CD4-positive, alpha-beta T cell treated with Interleukin-12 subunit alpha and Interleukin-12 subunit beta, for 1 hour (primary cell): ENCODE measurements at places on chromosomes 11 and 22.
A peak's percentile ranks its signal among the peaks of the same experiment; 100 is the strongest.

GRCh38 chr11:134476435-134477021, 64.5 kb upstream of the B3GAT1 start:
- DNase-seq: no peak

DNA sequence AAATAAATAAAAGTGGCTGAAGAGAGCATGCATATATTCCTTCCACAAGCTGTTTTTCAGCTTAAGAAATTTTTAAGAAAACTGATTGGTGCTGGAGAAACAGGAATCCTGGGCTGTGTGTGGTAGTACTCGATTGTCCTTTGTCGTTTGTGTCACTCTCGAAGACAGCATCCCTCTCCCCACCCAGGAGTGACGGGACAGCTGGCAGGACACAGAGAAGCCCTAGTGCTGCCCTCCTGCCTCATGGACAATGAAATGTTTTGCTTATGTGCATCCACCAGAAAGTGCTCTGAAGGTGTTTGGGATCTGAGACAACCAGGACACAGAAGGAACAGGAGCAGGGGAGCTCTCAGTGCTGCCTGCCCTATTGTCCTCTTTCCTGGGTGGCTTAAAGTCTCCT, 12.8 kb downstream of the PLAAT4 start:
- DNase-seq: no peak

DNA sequence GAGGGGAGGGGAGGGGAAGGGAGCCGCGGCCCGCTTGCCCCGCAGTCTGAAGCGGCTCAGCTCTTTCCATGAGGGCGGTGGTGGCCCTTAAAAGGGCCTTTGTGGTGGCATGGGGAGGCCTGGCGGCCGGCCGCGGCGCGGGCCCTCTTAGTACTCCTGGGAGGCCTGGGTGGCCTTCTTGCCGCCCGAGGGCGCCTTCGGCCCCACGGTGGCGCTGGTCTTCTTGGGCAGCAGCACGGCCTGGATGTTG, 6.9 kb downstream of the DPAGT1 start:
- DNase-seq: peak; percentile 71

DNA sequence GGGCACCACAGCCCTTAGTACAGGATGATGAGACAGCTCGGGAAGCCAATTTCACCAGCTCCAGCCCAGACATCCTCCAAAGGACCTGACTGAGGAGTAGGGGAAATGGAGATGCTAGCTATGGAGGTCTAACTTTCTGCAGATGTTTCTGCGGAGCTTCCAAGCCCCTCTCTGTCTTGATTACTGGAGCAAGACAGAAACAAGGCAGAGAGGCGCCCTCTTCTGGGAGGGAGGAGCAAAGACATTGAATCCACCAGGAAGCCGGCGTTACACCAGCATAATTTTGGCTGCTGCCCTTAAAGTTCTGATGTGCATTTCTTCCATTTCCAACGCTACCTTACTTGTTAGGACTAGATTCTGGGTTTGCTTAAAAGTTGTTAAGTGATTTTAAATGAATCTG, 107.3 kb upstream of the HSD17B12 start:
- no peak for DNase-seq

- DNase-seq: no peak
Observed at GRCh38 chr22:37224757-37225420, 12.6 kb upstream of the SSTR3 start.

GRCh38 chr22:48279461-48279756, 1517.0 kb downstream of the TBC1D22A start:
- no peak for DNase-seq

GRCh38 chr11:47393163-47394049, 15.0 kb upstream of the SLC39A13 start:
- DNase-seq: no peak

GRCh38 chr11:17611049-17611448, 64.0 kb downstream of the OTOG start:
- DNase-seq: no peak

DNA sequence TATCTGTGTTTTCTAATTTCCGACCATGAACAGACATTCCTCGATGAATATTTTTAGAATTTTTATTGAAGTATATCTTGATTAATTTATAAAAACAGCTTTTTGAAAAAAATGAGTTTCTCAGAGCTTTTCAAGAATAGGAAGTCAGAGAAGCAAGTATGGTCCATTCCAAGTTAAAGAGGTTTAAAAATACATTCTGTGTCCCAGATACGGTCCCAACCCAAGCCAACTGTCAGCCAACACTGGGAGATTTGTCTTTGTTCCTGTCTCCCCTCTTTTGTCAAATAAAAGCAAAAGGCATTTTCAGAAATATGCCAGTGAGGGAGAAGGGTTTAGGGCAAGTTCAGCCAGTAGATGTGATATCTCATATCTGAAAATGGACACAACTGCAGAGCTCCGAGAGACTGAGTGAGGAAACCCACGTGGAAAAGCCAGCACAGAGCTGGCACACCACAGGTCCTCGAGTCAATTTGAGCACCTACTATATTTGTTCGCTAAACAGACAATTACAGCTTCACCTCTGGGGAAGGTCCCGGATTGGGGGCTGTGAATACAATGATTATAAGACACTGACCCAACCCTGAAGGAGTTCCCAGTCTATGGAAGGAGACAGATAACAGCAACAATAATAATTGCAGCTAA, 59.8 kb downstream of the C11orf91 start:
- no peak for DNase-seq
